ENCODE measurements at places on chromosomes 11 and 22.

DNA sequence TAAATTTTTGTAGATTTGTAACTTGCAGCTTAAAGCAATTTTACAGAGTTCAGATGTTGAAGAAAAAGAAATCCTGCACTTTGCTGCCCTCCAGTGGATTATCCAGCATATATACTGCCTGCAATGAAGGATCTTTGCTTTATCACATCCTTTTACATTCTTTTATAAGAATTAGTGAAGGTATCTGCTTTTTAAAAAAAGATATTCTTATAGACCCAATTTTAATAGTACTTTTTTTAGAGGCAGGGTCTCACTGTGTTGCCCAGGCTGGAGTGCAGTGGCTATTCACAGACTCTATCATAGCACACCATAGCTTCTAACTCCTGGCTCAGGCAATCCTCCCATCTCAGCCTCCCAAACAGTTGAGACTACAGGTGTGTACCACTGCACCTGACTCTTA is 60.7 kb downstream of the TTC17 start:
- peak; percentile 4 for DNase-seq

DNA sequence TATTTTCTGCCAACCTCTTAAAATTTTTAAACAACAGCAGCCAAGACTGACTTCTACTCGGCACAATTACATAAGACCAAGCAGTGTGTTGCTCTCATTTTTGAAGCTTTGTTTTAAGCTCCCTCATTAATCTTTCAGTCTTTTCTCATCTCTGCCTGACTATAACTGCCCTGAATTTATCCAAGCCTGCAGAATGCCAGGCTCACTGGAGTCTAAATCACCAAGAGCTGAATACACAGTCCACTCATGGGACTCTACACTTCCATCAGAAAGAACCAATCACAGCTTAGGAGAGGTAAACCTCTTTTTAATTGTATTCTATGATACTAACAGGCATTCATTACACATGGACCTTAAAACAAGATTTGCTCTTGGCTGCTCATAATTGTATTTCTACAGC is 178.7 kb downstream of the CADM1 start:
- DNase-seq, result no peak

DNA sequence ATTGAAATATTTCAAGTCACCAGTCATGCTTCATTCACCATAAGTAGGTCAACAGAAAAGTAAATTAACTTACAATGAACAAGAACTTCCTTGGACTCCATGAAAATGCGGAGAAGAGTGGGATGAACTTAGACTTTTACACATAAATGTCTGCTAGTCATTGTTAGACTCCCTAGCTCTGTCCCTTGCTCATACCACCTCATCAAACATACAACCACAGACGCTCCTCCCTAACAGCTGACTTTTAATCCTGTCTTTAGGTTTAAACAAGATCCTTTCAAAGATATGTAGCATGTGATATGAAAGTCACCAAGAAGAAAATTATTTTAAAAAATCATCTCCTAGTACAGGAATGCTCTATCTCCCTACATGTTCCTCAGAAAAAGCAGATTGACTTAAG is 248.1 kb downstream of the DLG2 start:
- no peak for DNase-seq

DNA sequence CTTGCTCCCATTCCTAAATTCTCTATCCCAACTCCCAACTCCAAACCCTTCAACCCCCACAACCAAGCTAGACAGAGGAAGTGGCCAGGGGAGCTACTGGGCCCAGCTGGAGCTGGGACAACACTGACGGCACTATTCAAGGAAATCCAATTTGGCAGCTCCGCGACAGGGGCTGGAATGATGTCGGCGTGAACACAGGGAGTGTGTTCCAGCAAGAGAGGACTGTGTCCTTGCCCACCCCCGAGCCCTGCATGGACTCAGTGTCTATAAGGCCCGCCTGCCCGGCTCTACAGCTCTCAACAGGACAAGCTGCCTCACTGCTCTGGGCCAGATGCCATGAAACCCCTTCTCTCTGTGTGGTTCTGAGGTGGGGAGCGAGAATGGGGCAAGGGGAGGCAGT is 11.3 kb downstream of the PCSK7 start:
- no peak for DNase-seq

- DNase-seq, result no peak
These were observed 7.4 kb downstream of the TOLLIP start for GRCh38 chr11:1302041-1302460.

DNA sequence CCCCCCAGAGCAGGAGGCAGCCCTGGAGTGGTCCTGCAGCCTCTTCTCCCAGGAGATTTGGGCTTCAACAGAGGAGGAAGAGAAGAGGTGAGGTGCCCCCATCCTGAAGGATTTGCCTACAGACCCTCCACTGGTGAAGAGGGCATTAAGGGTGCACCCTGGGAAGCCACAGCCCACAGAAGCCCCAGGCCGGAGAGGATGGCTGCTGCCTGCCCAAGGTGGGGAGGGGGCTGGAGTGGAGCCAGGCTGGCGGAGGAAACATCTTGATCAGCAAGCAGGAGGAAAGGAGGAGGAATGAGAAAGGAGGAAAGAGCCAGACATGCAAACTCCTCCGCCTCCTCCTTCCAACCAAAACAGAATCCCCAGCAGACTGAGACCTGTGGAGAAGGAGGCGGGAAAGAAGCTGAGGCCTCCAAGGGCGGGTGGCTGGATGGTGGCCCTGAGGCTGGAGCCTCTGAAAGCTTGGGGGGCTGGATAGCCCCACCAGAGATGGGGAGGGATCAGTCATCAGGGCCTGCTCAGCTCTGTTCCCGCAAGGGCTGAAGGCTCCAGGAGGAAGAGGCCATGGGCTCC is 31.3 kb downstream of the ARRB1 start:
- DNase-seq, result no peak

DNA sequence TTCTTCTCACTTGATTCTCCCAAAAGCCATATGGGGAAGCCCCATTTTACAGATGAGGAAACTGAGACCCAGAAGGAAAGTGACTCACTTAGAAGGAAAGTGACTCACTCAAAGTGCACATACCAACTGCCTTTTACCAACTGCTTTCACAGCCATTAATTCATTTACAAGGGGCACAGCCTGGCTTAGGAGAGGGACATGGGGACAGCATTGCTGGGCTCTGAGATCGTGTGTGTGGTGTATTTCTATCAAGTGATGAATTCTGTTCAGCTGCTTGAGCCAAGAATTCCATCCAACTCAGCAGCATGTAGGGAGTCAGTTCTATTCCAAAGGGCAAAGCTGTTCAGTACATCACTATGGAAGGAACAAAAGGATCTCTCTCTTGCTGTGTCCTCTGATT is 23.5 kb upstream of the PAK1 start:
- DNase-seq, result no peak

GRCh38 chr11:95065336-95065735 is 1.4 kb upstream of the SRSF8 start:
- DNase-seq, result no peak

DNA sequence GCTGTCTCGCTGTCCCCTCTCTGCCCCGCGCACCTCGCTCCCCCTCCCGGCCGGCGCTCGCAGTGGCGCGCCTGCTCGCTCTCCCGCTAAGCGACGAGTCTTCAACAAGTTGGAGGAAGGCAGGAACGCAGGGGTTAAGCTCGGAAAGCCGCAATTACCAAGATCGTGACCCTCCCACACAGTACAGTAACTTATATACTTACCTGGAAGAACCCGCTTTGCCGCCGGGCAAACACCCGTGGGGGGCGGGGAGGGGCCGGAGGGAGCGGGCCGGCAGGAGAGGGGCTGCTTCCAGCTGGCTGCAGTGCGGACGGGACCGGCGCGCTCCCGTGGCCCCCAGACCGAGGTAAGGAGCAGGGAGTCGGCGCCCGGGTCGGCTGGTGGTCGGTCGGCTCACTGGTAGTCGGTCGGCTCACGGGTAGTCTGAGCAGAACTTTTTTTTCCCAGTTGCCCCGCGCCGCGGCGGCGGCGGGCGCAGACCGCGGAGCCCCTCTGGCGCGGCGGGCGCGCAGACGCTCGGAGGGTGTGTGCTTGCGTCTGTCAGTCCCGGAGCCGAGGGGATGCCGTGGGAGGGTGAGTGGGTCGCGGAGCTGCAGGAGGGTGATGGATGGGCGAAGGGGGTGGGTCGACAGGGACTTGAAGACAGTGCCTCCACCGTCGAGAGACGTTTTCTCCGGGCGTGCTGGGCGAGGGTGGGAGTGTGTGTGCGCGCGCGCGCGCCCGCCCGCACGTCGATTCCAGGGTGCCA is 101.2 kb upstream of the HSD17B12 start:
- peak; percentile 60 for DNase-seq

DNA sequence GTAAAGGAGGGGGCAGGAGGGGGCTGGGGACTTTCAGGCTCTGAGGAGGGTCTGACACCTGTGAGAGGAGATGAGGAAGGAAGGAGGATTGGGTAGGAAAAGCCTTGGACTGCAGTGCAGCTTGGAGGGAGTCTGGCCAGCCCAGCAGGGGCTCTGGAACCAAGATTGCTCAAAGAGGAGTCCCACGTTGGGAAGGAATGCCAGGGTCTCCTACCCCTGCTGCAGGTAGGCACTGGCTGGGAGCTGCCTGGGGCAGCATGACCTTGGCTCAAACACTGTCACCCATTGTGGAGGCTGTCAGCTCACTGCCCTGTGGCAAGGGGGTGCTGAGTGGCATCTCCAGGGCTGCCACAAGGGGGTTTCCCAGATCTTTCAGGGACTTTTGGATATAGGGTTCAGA is 94.5 kb downstream of the RPS6KA4 start:
- no peak for DNase-seq

DNA sequence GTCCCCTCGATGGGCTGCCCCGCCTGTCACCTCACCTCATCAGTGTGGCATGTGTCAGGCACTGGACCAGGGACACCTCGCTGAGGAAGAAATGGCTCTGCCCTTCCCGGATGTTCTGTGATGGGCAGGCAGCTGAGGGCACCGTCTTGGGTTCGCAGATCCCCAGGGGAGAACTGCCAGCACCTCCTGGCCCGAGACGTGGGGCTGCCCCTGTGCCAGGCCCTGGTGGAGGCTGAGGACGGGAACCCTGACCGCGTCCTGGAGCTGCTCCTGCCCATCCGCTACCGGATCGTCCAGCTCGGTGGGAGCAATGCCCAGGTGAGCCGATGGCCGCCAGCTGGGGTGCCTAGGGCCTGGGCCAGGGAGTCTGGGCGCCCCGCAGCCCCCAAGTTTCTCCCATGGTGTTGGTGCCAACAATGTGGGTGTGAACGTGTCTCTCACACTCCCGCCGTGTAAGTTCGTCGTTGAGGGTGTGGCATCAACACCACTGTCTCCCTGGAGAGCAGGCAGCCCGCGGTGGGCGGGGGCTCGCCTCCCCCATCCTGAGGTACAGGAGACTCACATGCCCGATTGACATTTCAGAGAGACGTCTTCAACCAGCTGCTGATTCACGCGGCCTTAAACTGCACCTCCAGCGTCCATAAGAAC is 7.3 kb upstream of the GTSE1 start:
- DNase-seq, result no peak

- no peak for DNase-seq
These were observed 7.6 kb upstream of the RBFOX2 start for GRCh38 chr22:36036167-36036624.

GRCh38 chr11:637593-638521 is 788 bp downstream of the DRD4 start:
- no peak for DNase-seq

DNA sequence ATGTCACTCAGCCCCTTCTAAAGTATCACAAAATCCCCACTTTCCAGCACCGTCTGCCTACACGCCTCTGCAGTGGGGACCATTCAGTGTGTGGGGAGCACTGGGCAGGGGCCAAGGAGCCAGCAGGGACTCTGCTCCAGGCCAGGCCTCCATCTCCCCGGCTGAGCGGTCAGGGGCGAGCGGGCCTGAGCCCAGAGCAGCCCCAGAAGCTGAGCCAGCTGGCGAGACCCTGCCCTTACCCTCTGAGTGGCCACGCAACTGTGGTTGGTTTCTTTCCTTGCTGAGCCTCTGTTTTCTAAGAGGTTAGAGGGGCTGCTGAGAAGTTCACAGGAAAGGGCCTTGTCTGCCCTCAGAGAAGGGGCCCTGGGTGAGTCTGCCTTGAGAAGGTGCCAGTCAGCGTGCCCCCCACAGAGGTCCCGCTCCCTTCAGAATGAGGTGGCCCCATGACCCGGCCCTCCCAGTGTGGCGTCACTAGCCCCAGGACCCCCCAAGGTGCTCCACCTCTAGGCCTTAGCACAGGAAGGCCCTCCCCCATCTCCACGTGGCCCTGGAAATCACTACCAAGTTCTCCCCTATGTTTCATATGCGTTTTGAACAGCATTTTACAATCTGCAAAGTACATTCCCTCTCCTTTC is 46.9 kb downstream of the WNT11 start:
- DNase-seq, result no peak

Data from activated naive CD8-positive, alpha-beta T cell treated with anti-CD3 and anti-CD28 coated beads for 36 hours (primary cell).